ENCODE measurements at places on chromosomes 4 and X.

DNA sequence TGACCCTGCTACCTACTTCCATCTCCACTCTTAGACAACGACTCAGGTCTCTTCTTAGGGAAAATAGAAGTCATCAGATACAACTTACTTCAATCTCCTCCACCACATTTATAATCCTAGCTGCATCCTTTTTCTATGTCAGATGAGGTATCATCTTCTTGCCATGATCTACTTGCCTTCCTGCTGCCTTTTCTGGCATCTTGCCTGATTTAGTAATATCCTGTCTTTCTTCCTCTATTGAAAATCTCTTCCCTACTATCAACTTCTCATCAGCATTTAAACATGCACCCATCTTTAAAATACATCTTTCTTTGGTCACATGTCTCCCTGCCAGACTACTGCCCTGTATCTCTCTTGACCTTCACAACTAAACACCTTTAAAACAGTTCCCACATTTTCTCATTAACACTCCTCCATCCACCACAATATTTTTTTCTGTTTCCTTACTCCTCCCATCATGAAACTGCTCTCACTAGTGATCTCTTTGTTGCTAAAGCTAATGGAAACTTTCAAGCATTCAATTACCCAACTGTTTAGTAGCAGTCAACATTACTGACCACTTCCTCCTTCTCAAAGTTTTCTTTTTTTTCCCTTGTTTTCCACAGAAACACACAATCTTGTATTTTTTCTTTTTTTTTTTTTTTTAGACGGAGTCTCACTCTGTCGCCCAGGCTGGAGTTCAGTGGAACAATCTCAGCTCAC is 100.8 kb upstream of the CXorf66 start:
- DNase-seq: no peak

- no peak for DNase-seq
Measured at GRCh38 chrX:38515291-38515690, 46.1 kb upstream of the TSPAN7 start.

GRCh38 chr4:25368315-25368714 is 8.7 kb upstream of the ANAPC4 start:
- no peak for DNase-seq

GRCh38 chr4:11839889-11840288 is 411.2 kb upstream of the HS3ST1 start:
- DNase-seq: no peak

GRCh38 chr4:47624031-47624441 is 139.0 kb downstream of the ATP10D start:
- peak; percentile 92 for DNase-seq
